ENCODE measurements at places on chromosomes 12 and 14.

DNA sequence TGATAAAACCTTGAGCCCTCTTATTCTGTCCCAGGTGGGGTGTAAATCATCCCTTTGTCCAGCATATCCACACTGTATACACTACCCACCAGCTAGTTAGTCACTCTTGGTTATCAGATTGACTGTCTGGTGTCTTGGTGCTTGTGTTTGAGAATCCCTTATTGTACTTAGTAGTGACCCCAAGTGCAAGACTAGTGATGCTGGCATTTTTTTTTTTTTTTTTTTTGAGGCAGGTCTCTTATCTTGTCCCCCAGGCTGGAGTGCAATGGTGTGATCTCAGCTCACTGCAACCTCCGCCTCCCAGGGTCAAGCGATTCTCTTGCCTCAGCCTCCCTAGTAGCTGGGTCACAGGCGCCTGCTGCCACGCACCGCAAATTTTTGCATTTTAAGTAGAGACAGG lies 5.8 kb downstream of the VRK1 start:
- no peak for DNase-seq

GRCh38 chr14:74459289-74459946 lies 33.4 kb upstream of the SYNDIG1L start:
- no peak for DNase-seq

- no peak for DNase-seq
These were observed 221.9 kb upstream of the KITLG start for GRCh38 chr12:88802096-88802706.

DNA sequence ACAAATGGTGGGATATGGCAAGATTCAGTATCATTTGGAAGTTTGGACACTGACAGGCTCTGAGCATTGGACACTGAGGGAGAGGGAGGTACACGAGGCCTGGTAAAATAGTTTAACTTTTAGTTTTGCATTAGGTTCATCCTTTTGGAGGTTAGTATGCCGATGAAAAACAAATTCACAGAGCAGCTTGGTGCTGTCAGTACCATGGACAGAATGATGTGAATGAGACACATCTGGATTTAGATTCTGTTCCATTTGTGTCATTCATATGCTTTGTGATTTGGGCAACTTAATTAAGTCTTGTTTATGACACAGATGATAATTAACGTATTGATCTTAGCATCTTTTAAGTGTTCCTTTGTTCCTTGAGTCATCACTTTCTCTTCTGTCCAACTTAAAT lies 33.7 kb downstream of the GPHN start:
- no peak for DNase-seq

- DNase-seq: no peak
These were observed 29.4 kb downstream of the KCNA5 start for GRCh38 chr12:5073054-5073453.

DNA sequence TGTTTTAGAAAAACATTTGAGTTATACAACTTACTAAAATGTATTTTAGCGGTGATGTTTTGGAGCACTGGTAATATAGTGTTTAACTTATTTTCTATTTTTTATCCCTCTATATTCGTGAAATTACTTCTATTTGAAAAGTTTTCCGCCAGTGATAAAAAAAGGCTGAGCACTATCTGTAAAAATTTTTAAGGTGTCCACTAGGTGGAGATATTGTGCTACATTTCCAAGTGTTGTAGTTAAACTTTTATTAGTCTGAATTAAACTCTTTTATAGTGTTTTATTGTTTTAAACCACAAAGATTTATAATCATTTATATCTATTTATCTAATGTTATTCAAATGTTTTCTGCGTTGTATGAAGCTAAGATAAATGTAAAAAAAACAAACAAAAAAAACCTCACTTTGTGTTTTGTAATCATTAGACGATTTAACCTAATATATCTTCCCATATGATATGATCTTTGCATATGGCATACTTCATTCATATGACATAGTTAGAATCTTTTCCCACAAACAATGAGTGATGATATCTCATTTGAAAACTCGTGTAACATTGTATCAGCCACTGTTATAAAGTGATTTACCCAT lies 11.8 kb downstream of the ALG10B start:
- DNase-seq: no peak

DNA sequence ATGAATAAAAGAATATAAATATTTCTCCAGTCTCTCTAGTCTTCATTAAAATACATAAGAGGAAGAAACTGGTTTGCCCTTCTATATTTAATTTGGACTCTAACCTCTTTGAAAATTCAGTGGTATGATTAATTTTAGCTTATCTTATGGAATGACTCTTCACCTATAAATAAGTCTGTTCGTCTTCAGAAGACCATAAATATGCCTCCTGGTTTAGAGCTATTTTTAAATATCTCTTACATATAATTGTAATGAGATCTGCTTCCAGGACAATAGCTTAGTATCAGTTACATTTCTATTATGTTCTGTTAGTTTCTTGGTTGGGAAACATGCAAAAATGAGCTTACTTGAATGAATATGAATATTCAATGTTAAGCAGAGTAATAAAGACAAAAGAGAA lies 257.5 kb upstream of the HMGA2 start:
- no peak for DNase-seq

DNA sequence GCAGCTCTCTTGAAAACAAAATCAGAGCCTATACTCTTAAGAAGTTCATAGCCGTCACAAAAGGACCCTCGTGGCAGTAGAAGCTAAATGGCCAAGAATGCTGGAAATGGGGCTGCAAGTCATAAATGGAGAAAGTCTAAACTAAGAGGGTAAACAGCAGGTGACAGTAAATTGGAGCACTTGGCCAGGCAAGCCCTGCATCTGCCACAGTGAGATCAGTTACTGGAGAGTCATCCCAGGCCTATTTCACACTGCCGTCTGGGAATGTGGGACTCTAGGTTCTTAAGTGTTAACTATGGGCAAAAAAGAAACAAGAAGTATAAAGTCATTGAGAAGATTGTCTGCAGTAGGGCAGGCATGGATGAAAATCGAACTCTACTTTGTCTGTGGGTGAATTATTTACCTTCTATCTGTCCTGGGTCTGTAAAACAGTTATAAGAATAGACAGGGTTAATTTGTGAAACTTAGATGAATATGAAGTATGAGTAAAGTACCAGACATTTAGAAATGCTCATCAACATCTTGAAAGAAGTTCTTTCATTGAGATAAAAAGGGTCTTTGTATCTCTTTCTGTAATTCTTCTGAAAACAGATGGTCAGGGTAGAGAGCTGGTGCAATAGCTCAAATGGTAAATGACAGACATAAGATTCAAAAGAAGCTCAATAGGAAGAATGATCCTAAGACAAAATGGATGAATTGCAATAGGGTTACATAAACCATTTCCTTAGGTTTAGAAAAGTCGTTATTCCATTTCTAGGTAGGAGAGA lies 792.5 kb downstream of the DIO2 start:
- no peak for DNase-seq

- no peak for DNase-seq
These were observed 228.4 kb upstream of the OTX2 start for GRCh38 chr14:57038689-57039088.

DNA sequence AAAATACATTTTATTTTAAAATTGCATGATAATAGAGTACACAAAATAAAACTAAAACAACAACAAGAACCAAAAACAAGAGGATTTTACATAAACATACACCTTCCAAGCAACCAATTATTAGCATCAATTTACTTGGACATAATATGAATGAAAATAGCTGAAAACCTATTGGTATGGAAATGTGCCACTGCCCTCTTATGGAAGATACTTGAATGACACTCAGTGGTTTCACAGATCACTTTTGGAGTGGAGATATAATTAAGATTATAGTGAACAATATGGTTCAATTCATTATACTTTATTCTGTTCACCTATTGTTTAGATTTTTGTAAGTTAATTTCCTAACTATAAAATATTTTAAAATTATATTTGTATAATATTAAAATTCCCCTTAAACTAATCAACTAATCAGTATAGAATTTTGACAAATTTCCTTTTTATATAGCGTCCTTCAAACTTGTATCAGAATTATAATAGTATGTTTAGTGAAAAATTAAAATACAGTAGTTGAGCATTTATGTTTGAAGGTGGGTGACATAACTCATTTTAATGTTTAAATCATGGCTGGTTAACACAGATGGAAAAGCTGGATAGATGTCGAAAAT lies 70.1 kb downstream of the SLC6A15 start:
- no peak for DNase-seq

DNA sequence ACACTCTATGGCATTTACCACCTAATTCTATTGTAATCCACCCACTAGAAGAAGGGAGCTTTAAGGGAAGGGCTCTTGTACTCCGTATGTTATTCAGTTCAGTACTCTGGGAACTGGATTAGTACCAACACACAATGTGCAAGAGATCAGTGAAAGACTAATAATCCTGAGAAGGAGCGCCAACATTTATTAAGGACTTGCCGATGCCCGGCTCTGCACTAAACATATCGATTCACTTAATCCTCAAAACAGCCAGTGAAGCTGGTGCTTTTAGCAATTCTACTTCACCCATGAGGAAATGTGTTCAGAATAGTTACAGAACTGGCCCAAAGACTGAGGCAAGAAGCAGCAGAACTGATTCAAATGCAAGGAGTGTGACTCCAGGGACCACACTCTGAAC lies 80.9 kb downstream of the RPS6KA5 start:
- no peak for DNase-seq

DNA sequence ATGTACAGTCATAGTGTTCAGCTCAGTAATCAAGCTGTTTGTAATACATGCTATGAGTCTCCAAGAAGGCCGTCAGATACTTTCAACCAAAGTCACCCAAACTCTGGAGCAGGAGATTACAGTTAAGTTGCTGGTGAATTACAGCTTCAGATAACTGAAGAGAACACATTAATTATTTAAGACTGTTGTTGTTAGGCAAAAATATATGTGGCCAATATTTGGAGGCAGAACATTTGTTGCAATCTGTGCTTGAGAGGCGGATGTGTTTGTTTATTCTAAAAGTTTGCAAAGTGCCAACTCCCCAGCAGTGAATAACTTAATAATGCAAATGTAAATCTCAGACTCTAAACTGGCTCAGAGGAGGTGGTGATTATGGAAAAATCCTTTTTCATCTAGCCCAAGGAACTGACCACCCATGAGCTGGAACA lies 300.7 kb upstream of the TBX3 start:
- DNase-seq: no peak

DNA sequence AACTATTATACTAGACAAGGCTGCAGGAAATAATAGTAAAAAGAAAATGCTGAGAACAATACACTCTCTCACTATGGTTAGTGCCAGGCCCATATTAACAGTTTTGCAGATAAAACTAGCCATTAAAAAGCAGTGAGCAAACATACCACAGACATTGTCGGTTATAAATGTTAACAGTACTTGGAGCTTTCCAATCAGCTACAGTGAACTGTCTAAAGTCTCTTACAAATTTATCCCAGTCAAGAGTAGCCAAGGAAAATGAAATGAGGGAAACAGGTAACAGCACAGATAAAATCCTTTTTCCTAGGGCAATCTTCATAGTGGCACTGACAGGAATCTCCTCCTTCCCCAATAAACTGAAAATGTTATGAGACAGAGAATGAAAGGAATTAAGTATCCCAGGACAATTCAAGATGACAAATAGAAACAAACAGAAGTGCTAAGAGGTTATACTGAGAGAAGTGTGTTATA lies 30.8 kb downstream of the PAWR start:
- no peak for DNase-seq

- no peak for DNase-seq
These were observed 94.7 kb downstream of the TSPAN8 start for GRCh38 chr12:71063087-71063486.

- DNase-seq: no peak
These were observed 105.4 kb downstream of the NCOR2 start for GRCh38 chr12:124461851-124462623.

DNA sequence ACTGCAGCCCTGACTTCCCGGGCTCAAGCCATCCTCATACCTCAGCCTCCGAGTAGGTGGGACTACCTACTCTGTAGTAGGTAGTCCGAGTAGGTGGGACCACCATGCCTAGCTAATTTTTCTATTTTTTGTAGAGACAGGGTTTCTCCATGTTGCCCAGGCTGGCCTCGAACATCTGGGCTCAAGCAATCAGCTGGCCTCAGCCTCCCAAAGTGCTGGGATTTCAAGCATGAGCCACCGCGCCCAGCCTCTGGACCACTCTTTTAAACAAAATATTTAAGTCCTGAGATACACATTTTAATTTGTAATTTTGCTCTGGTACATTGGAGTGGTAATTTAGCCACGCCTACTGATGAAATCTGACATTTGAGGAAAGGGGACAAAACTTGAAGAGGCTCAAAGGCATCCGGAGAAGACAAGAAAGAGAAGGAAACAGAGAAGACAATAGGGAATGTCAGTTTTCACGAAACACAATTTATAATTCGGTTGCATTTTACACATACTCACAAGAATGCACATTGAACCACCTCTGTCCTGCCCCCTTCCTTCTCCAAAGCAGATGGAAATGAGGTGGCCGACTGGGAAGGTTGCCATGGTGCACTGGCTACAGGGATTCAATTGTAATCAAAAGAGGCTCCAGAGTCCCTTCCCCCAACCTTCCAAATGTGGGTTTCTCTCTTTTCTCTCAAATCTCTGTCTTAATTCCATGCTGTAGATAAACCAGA lies 9.7 kb upstream of the TUBA1A start:
- DNase-seq: no peak

DNA sequence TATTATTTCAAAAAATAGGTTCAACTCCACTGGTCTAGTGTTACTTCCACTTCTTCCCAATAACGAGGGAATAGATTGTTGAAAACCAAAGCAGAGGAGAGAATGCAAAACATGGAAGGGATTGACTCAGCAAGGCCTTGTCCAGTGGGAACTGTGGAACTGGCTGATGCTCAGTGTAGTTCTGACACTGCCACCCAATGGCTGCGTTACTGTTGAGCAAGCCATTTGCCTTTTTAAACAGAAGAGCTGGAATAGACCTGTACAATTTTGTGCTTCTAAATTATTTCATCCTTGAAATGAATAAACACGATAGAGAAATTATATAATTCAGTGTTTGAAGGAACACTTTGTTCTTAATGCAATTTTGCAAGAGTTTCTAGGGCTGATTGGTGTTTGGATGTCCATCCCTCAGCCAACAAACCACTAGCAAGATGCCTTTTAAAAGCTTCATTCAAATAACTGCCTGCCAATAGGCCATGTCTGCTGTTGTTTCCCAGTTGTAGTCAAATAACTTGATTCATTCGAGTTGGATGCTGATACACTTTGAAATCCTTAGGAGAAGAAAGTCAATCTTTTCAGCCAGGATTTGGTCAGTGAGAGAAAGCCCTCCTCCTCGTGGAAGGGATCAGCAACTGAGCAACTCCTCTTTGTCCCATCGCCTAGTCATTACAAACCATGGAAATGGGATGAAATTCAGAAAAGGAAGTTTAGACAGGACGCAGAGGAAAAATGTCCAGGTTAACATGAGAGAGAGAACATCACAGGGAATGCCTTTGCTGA lies 7.3 kb upstream of the MGP start:
- DNase-seq: no peak

GRCh38 chr14:104323551-104324175 lies 185.3 kb downstream of the KIF26A start:
- no peak for DNase-seq

Data from activated T-helper 9 cell treated with anti-CD3 and anti-CD28 coated beads, Interleukin-2, amount 50 U/mL, for 16 hours (primary cell).